ENCODE measurements at places on chromosomes 11 and 22.

DNA sequence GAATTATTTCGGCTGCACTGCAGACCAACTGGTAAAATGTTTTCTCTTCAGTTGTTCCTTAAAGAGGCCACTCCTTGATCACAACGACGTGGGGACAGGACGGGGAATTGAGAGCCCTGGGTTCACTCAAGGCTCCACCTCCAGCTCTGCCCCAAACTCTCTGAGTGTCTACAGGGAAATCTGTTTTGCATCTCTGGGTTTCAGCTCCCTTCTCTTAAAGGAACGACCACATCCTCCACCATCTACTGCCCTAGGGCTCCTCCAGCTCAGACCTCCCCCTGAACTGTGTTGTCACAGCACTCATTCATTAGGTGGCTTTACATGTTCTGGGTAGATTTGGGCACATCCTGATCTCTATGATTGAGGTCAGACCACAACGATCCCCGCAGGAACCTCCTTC, 5.1 kb upstream of the PPFIA1 start:
- DNase-seq, result no peak

- DNase-seq, result no peak
Measured at GRCh38 chr11:134562196-134562595, 150.2 kb upstream of the B3GAT1 start.

DNA sequence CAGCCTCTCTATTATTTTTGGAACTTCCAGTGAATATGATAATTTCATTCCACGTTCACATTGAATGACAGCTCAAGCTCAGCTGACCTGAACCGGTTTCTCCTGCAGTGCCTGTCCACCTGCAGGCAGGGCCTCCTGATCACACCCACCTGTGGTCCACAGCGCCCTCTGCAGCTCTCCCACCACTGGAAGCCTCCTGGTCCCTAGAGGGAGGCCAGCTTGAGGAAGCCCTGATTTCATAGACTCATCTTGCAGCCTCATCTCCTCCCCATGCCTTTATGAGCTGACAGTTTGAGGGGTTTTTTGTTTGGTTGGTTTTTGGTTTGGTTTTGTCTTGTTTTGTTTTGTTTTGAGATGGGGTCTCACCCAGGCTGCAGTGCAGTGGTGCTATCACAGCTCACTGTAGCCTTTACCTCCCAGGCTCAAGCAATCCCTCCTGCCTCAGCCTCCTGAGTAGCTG, 29.9 kb upstream of the MALAT1 start:
- no peak for DNase-seq

- no peak for DNase-seq
Measured at GRCh38 chr11:112605093-112605666, 344.5 kb upstream of the PLET1 start.

DNA sequence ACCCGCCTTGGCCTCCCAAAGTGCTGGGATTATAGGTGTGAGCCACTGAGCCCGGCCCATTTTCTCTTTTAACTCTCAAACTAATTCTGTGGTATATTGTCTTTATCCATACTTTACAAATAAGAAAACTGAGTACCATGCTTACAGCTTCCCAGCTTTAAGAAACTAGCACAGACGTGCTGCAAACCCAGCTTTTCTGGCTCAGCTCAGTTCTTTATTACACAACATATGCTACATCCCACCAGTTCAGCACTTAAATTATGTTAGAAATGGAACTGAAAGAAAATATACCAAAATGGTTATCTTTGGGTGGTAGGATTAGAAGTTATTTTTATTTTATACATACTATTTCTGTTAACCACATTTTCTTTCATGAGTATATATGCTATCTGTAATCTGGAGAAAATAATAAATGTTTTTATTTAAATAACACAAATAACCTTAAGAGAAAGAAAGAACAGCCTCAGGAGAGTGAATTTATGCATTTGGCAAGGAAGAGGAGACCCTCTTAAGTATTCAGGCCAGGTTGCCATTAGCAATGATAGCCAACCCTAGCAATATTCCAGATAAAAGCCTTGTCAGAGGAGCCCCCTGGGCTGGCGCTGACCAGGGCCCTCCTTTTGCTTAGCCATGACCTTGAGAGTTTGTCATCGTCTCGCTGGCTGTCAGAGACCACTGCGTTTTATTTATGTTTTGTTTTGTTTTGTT, 33.8 kb downstream of the SLN start:
- DNase-seq, result no peak

GRCh38 chr22:27660306-27660705, 141.2 kb downstream of the MN1 start:
- no peak for DNase-seq

GRCh38 chr11:35290876-35291275, 128.5 kb downstream of the SLC1A2 start:
- no peak for DNase-seq

GRCh38 chr11:47148270-47148669, 28.4 kb downstream of the ARFGAP2 start:
- DNase-seq, result no peak

All from urothelium cell line (cell line).